ENCODE measurements at places on chromosomes 4 and X.

DNA sequence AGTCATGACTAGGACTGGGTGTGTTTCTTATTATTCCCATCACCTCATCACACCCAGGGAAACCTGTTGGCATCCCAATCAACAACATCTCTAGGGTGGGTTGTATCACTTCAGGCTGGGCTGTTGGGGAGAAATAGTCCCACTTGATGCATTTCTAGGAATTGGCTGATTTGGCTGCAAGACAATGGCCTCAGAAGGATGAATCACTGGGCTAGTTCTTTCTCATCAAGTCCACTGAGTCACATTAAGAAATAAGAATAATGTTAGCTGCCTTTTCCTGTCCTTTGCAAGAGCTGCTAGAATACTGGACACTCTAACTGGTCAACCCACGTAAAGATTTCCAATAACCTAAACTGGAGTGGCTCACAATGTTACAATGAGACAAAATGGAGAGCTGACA lies 104.2 kb downstream of the CHRDL1 start:
- no peak for DNase-seq

GRCh38 chrX:70444326-70444945 lies at the start of gene DLG3:
Gene DLG3, plus strand, starts transcription at chrX:70444835. Its CDS starts 367 bp downstream, at chrX:70445202.
- no peak for DNase-seq

- DNase-seq = no peak
Measured at GRCh38 chr4:155248002-155248896, 39.8 kb downstream of the NPY2R start.

DNA sequence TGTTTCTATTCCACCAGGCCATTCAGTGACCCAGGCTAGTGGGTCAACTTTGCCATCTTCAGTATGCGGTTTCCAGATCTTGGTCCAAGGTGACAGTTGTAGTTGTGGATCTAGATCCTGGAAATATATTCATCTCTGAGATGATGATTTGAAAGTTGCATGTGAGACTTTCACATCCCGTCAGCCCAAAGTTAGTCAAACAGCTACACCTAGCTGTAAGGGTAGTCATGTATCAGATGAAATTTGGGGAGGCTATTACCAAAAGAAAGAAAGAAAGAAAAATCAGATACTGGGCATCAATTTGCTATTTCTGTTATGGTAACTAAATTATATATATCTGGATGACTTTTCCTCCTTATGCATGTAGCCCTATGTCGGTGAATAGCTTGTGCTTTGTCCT lies 259.4 kb upstream of the ARX start:
- no peak for DNase-seq

- no peak for DNase-seq
Measured at GRCh38 chr4:168119100-168119499, 26.8 kb downstream of the ANXA10 start.

- DNase-seq = no peak
Measured at GRCh38 chr4:1255699-1256098, 6.8 kb upstream of the CTBP1 start.

DNA sequence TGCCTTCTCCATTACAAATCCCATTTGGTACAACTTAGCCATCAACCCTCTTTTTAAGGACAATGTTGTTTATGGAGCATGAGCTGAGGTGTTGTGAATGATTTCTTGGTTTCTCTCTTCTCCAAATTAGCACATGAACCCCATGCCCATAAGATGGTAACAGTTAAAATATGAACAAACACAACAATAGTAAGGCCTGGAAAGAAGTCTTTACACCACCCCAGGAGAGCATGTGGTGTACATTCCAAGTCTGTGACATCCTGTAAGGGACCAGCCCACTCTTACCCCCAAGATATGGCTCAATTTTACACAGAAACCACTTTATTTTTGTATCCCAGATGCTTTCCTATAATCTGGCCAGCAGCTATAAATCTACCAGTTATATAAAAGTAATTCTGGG lies 226.1 kb downstream of the COX18 start:
- DNase-seq = no peak

GRCh38 chrX:3518870-3519269 lies 172.4 kb upstream of the MXRA5 start:
- DNase-seq = no peak

DNA sequence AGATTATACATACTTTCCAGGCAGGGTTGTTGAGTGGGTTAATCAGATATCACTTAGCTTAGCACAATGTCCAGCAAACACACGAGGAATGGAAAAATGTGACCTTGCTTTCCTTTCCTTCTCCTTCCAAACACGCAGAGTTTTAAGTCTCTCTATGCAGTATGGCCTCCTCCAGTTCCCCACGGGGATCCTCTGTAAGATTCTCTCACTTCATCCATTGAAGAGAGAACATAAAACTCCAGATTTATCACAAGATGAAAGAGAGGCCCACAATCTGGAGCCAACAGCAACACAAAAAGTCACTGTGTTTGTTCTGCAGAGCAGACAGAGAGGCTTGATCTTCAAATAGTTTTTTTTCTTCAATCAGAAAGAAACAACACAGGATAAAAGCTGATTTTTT lies 336.8 kb upstream of the CLNK start:
- DNase-seq = no peak

- DNase-seq = no peak
Measured at GRCh38 chr4:39348371-39349315, 17.5 kb downstream of the RFC1 start.

- DNase-seq = no peak
Measured at GRCh38 chr4:23932186-23932585, 42.3 kb upstream of the PPARGC1A start.

GRCh38 chr4:102600689-102601088 lies 99.5 kb downstream of the NFKB1 start:
- DNase-seq = no peak

- no peak for DNase-seq
Measured at GRCh38 chr4:183936047-183936446, 30.9 kb downstream of the STOX2 start.

DNA sequence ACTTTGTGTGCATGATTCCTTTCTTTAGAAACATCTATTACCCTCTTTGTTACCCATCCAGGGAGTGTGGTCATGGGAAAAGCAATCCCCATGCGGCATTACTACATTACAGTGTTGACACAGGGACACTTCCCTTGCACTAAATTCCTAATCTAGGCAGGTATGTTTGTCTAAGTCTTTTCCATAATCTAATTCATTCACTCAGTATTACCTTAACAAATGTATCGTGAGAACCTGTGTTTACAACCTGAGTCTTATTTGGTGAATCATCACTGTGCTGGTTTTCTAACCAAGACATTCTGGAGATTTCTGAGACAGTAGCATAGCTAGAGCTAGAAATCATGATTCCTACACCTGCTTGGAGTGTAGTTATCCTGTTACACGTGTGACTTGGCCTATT lies 326.8 kb downstream of the BMPR1B start:
- no peak for DNase-seq

- no peak for DNase-seq
Measured at GRCh38 chr4:97317671-97318070, 825.6 kb downstream of the STPG2 start.

- DNase-seq = no peak
Measured at GRCh38 chrX:40933132-40933705, 152.0 kb upstream of the USP9X start.

DNA sequence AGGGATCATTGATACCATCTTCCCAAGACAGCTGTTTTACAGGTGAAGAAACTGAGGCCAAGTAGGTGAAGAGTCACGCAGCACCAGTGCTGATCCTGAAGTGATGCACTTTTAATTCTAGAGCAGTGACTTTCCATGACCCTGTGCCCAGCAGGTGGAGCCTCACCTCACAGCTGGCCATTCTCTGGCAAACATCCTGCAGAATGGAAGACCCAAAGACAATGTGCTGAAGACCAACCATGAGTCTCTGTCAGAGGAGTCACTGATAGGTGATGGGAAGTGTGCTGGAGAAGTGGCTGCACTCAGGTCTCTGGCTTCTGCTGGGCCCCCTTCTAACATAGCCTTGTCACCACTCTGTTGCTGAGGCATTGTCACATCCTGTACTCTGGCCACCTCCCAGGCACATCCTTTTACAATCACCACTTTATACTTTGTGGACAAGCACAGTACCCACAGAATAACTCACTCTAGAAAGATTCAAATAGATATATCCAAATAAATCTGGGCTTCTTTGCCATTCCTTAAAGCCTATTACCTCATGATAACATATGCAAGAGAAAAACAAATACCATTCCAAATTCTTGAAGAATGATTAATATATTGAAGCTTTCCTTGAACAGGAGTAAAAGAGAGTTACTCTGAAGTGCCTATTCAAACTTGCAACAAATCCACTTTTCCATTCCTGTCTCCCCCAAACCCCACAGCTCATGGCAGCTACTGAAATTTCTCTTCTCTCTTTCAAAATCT lies 64.1 kb upstream of the SCOC start:
- DNase-seq = no peak

Data from effector memory CD8-positive, alpha-beta T cell (primary cell).